ENCODE measurements at places on chromosomes 4 and X.

GRCh38 chr4:116005806-116006088 lies 892.3 kb upstream of the NDST4 start:
- DNase-seq: no peak

DNA sequence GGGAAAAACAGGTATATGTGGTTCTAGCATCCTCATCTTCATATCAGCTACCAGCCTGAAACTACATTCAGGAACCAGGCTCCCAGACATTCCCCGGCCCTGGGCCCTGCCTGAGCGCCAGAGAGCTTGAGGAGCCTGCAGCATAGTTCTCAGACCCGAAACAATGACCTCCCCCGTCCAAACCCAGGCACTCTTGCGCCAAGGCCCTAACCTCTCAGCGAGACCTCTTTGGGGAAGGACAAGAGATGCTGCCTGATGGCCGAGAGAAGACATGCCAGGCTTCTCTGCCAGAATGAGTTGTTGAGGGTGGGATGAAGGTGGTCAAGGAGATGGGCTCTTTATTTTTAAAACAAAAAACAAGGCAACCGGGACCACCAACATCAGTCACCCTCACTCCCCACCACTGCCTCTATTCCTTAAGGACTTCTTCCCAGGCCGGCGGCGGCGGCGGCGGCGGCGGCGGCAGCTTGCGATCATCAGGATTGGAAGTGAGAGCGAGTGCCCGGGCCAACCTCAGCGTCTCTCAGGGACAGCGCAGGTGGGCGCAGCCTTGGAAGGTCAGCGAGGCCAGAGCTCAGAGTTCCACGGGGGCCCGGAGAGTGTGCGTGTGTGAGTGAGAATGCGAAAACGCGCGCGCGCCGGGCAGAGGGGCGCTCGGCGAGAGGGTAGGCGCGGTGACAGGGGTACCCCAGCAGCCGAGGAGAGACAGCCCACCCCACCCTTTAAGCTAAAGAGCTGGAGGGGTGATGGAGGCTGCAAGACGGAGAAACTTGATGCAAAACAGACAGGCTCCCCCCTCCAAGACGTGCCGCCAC lies 601 bp downstream of the INPP4B start:
- peak; percentile 11 for DNase-seq

GRCh38 chr4:142923619-142924018 lies 77.5 kb upstream of the INPP4B start:
- no peak for DNase-seq

DNA sequence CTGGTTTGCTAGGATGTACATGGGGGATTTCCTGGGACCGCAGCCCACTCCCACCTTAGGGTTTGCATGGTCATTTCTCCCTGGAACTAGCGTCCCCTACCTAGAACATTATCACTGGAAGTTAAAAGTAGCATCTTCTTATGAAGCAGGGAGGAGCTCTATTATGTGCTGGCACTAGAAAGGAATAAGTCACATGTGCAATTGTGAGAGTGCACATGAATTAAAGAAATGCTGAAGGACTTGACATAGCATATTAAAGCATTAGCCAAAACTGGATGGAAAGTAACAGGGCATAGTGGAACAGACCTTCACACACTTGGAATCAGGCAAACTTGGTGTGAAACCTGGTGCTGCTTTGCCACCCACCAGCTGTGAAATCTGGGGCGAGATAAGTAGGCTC lies 2.7 kb downstream of the EXOC1L start:
- no peak for DNase-seq

GRCh38 chr4:134636338-134637051 lies 434.9 kb upstream of the PABPC4L start:
- DNase-seq: no peak

GRCh38 chr4:78297116-78297800 lies 240.1 kb downstream of the FRAS1 start:
- no peak for DNase-seq

DNA sequence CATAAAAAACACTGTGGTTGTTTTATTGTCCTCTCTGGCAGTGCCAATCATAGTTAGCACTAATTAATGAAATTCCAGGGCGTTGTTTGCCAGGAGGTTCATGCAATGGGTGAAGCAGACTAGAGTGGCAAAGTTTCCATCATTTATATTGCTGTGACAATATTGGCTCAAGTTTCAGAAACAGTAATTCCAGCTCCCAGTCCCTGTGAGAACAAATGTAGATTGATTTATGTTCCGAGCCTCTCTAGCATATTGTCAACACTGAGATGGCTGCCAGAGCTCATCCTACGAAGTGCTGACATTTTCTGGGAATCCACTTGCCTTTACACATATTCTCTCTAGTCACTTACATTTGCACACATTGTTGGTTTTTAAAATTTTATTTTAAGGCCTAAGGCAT lies 440.0 kb upstream of the IGFBP7 start:
- no peak for DNase-seq

DNA sequence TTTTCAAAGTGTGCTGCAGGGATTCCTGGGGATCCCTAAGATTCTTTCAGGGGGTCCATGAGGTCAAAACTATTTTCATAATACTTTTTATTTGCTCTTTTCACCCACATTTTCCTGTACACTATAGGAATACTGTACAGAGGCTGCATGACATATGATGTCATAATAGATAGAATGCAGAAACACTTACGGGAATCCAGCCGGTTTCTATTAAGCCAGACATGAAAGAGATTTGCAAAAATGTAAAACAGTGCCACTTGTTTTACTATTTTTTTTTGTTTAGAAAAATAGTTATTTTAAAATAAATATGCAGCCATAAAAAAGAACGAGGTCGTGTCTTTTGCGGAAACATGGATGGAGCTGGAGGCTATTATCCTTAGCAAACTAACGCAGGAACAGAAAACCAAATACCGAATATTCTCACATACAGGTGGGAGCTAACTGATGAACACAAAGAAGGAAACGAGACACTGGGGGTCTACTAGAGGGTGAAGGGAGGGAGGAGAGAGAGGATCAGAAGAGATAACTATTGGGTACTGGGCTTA lies 5.0 kb downstream of the ZFX start:
- no peak for DNase-seq

DNA sequence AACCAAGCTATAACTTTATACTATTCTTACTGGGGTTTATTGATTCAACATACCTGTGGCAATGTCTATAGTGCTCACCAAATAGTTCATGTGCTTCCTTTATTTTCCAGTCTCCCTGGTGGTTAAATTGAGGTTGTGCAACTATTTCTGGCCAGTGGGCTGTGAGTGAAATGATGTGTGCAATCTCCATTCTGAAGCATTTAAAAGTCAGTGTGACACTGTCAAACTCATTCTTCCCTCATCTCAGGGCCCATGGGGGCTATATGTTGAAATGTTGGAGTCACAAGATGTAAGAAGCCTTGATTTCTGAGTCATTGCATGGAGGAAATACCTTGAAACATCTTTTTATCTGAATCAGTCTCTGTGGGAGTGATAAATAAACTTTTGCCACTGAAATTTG lies 414.3 kb upstream of the RPS6KA3 start:
- DNase-seq: no peak

- no peak for DNase-seq
These were observed 618.1 kb upstream of the GRIA3 start for GRCh38 chrX:122565952-122566351.

DNA sequence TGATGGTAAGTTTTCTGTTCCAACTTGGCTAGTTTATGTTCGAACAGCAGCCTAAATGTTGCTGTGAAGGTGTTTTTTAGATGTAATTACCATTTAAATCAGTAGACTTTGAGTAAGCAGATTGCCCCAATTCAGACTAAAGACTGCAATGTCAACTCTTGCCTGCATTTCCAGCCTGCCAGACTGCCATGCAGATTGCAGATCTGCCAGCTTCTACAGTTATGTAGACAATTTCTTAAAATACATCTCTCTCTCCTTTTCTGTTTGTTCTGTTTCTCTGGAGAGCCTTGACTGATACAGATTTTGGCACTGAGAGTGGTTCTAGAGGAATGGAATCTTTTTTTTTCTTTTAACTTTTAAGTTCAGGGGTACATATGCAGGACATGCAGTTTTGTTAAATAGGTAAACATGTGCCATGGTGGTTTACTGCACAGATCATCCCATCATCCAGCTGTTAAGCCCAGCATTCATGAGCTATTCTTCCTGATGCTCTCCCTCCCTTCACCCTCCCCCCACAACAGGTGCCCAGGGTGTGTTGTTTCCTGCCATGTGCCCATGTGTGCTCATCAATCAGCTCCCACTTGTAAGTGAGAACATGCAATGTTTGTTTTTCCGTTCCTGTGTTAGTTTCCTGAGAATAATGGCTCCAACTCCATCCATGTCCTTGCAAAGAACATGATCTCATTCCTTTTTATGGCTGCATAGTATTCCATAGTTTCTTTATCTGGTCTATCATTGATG lies 227.8 kb downstream of the CPE start:
- no peak for DNase-seq

DNA sequence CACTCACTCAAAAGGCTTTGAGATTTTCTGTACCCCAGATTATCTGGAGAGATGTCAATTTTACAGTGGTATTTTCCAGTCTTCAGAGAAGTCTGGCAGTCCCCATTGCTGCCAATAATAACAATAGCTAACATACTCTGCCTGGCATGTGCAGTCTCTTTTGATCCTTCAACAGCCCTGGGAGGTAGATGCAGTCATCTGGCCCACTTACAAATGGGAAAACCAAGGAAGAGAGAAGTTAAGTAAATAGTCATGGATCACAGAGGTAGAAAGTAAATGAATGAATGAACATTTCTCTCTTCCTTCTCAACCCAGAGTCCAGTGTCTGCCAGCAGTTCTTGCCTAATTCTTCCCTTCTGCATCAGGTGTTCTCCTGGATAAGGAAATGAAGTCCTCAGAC lies 113.0 kb upstream of the EDNRA start:
- DNase-seq: no peak

All from activated CD4-positive, alpha-beta T cell treated with anti-CD3 and anti-CD28 coated beads for 24 hours (primary cell).